ENCODE measurements at places on chromosomes 12 and 14.

DNA sequence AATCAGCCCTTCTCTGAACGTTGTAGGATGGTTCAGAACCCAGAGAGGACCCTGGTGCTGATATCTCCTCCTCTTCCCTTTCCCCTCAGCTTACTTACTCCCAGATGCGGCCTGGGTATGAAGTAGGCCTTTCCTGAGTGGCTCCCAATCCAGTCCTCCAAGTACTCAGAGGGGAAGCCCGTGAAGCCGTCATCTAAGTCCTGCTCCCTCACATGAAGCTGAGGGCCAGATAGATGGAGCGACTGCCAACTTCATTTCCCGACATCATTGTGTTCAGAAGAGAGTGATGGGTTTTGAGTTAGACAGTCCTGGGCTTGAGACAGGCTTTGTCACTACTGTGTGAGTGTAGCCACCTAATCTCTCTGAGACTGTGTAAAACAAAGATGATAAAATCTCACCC, 2.7 kb downstream of the APOLD1 start:
- no peak for DNase-seq

- no peak for DNase-seq
Observed at GRCh38 chr14:54338696-54339317, 58.0 kb upstream of the CDKN3 start.

DNA sequence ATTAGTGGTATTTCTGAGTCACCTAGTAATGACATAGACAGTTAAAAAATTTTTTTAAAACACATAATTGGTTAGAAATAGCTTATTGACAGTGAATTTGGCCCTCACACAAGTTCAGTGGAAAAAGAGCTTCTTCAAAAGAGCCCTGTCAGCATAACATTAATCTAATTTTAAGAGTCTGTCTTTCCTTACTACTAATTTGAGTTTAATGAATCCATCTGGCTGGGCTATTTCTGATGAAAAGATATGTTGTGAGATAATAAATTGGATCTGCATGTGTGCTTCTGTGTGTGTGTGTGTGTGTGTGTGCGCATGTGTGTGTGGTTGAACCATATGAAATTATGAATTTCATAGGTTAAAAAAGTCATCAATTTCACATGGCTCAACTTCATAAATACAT, 1045.2 kb downstream of the FLRT2 start:
- no peak for DNase-seq

DNA sequence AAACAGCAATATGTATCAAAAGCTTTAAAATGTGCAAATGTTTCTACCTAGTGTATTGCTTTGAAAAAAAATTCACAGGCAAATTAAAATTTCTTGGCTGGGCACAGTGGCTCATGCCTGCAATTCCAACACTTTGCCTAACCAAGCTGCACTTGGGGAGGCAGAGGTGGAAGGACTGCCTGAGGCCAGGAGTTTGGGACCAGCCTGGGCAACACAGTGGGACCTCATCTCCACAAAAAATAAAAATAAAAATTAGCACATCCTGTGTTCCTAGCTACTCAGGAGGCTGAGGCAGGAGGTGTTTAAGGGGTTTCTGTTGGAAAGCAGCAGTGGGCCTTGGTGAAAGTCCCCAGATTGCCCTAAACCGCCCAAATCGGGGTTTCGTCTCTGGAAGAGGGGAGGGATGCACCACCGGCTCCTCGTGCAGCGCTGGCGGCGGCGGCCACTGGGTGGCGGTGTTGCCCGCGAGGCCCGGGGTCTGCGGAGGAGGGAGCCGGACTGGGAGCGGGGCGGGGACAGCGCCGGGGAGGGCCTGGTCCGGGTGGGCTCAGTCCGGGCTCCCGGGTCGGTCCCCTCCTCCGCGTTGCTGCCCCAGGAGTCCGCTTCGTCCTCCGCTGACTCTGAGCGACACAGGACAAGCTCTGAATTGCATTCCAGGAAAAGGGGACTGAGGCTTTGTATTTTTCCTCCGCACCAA, 265.6 kb downstream of the AACS start:
- DNase-seq = peak; percentile 75

DNA sequence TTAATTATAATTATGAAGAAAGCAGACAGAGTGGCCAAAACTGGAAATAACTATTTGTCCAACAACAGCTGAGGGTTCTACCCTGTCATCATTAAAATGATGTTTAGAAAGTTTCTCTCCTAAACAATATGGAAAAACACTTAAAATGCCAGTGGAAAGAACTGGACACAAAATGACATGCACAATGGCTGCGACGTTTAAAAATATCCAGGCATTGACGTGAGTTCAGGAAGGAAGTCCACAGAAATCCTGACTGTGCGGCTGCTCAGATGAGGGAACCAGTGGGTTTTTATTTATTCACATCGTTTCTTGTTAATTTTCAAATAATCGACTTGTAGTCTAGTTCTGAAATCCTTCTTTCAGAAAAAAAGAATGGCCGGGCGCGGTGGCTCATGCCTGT, 58.3 kb downstream of the CCNK start:
- no peak for DNase-seq

DNA sequence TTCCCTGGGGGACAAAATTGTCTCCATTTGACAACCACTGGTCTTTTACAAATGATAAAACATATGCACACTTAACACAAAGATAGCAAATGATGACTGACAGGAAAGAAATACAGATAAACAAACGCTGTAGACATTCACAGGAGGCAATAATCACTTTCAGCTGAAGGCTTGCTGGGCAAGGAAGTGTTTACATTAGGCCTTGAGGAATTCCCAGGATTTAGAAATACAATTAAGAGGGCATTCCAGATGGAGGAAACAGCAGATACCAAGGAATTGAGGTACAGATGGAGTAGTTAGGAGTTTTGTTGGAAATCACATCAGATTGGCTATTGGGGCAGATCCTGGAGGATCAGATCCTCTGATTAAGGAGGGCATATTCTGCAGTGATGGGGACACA, 93.9 kb downstream of the DYRK2 start:
- no peak for DNase-seq

DNA sequence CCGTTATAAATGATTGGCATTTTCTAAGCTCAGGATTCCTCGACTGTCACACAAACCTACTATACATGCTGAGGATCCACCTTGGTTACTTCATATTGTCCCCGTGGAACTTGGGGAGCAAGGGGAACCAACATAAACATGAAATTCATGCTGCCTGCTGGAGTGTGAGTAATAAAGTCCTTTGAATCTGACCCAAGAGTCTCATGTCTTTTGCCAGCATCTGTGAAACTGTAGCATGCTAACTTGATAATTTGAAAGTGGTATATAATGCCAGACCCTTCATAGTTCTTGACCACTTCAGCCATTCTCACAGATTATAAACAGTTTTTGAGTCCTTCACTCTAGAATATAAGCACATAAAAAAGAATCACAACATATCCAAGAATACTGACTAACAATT, 17.1 kb downstream of the SLC35F4 start:
- DNase-seq = no peak

DNA sequence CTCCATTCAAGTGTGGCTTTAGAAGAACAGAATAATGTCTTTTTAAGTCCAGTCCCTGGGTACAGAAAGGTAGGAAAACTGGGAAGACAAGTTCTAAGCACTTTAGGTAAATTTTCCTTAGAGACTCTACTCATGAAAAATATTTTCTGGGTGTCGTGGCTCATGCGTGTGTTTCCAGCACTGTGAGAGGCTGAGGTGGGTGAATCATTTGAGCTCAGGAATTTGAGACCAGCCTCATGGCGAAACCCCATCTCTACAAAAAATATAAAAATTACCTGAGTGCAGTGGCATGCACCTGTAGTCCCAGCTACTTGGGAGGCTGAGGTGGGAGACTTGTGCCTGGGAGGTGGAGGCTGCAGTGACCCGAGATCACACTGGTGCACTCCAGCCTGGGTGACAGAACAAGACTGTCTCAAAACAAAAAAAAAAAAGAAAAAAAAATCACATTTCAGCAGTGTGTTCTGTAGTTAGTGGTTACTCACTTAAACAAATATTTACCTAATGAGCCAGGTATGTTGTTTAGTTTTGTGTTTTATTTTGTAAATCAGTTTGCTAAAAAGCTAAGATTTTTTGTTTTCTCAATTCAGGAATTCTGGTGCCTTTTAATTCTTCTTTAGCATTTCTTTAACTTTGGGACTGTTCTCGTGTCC, 52.3 kb upstream of the RD3L start:
- DNase-seq = no peak

- DNase-seq = no peak
Observed at GRCh38 chr14:53432378-53432802, 279.3 kb upstream of the DDHD1 start.

GRCh38 chr12:39736406-39736805, 116.8 kb upstream of the ABCD2 start:
- DNase-seq = no peak

DNA sequence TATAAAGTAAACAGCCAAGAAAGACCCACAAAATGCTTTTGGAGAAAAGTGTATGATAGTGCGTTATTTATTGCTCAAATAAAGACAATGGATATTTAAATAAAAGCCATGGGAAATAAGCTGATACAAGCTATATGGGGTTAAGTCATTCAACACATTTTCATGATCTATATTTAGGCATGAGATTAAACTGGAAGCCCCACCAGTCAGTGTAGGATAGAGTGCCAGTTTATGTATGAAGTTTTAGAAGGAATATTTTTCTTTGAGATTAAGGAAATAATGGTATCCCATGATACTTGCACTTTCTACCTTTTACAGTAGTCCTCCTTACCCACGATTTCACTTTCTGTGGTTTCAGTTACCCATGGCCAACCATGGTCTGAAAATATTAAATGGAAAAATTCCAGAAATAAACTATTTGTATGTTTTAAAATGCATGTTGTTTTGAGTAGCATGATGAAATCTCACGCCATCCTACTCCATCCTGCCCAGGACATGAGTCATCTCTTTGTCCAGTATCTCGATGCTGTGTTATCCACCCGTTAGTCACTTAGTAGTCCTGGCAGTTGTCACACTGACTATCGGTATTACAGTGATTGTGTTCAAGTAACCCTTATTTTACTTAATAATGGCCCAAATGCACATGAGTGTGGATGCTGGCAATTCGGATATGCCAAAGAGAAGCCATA, 22.3 kb downstream of the SYT1 start:
- no peak for DNase-seq

GRCh38 chr14:93431036-93431670, 414 bp downstream of the UNC79 start:
- DNase-seq = peak; percentile 79

DNA sequence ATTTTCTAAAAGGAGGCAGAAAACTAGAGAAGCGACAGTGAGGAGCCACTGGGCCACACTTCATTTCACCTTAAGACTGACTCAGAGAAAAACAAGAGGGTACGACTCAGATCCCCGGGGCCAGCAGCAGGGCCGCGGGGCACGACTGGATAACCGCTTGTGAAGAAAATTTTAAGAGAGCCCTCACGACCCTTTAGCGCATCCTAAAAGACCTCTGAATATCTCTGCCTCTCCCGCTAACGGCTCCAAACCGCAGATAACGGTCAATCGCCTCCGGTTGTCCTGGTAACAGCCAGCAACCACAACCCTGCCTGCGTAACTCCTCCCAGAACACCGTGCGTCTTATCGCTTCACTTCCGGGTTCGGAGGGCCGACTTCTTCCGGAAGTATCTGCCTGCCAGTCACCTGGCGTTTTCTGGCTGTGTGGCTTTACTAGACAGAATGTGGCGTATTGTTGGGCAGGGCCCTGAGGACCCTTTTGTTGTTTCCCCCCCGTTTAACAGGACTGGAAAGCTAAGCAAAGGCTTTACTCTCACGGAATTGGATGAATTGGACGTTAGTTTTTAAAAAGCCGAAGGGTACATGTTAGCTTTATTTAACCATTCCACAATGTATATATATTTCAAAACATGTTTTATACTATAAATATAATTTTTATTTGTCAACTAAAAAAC, 5.4 kb upstream of the ATP23 start:
- peak; percentile 92 for DNase-seq

- DNase-seq = no peak
Observed at GRCh38 chr12:57760347-57760982, 5.6 kb downstream of the MARCHF9 start.

DNA sequence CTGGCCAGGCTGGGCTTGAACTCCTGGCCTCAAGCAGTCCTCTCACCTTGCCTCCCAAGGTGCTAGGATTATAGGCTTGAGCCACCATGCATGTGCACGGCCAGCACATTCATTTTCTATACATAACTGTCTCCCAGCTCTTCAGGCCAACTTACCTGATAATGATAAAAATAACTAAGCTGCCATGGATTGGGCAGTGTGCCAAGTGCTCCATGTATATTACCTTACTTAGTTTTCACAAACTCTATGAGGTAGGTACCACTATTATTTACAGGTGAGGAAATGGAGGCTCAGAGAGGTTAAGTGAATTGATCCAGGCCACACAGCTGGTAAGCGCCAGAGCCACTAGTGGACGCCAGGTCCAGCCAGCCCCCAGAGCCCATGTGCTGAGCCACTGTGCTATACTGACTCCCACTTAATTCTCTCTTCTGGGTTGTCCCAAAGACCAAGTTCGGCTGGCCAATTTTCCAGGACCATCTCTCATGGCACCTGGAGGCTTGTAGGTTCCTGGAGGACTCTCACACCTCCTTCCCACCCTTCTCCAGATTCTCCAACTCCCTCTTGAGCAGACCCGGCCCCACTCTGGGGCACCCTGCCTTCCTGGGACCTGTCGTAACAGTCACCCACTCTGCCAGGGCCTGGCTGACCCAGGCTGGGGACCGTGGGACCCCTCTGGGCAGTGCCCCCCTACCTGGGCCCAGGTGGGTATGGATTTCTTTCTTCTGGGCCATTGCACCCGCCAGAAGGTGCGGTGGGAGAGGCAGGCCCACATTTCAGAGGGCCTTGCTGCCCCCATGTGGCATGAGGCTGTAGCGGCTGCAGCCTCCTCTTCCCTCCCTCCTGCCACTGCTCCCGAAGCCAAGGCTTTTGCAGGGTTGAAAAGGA, 30.2 kb upstream of the CIPC start:
- DNase-seq = peak; percentile 38

DNA sequence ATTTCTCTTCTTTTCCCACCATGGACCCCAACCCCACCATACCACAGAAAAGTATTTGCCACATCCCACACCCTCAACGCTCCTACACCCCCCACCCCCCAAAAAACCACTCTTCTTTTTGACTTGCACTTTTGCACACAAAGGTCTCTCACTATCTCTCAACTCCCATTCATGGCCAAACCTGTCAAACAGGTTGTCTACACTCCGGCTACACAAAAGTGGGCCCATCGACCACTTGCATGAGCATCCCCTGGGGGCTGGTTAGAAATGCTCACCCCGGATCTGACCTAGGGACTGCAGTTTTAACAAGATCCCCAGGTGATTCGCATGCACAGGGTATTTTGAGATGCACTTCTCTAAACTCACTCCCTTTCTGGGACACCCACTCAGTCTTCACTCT, 248.2 kb downstream of the DPF3 start:
- no peak for DNase-seq

GRCh38 chr12:39032034-39032433, 126.6 kb upstream of the CPNE8 start:
- no peak for DNase-seq
